ENCODE measurements at places on chromosomes 3 and 15.

DNA sequence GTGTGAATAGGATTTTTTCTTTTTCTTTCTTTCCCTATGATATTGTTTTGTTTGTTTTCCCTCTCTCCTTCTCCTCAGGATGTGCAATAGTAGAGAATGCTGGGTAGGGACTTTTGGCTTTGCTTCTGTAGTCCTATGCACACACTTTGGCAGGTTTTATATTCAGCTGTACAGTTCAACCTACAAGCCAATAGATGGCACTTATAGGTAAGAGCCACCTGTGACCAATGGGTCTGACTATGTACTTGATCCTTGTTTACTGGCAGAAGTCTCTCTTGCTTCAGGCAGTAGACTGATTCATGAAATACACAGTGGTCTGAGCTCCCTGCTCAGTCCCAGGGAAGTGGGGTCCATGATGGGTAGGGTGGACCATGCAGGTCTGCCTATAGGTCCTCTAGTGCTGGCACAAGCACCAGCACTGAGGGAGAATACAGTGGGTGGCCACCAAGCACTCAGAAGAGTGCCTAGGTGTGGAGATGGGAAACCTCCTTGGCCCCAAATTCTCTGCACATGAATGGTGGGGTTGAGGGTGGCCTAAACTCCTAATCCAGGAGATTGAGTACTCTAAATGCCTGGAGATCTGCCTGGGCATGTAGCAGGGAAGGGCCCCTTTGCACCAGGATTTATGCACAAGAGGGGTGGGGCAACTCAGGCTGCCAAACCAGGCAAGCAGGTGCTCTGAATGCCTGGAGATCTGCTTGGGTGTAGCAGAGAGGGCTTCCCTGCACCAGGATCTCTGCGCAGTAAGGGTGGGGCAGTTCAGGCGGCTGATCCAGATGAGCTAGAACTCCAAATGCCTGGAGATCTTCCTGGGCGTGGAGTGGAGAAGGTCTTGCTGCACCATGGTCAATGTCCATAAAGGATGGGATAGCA is 176.1 kb downstream of the DOCK3 start:
- no peak for DNase-seq

- no peak for DNase-seq
These were observed 18.4 kb upstream of the OPA1 start for GRCh38 chr3:193574488-193575070.

DNA sequence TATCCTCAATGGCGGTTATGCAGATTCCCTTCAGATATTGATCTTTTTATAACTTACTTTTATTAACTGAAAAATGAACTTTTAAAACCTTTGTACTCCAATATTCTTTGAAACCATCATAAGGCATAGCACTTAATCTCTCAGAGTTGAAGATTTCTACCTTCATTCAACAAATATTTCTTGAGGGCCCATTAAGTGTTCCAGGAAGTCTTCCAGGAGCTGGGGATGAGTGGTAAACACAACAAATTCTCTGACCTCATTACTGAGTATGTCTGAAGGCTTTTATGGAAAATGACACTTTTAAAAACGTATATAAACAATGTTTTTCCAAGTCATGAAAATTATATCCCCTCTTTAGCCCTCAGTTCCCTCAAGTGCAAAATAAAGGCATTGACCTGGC is 575.3 kb upstream of the IL12A start:
- DNase-seq, result no peak

DNA sequence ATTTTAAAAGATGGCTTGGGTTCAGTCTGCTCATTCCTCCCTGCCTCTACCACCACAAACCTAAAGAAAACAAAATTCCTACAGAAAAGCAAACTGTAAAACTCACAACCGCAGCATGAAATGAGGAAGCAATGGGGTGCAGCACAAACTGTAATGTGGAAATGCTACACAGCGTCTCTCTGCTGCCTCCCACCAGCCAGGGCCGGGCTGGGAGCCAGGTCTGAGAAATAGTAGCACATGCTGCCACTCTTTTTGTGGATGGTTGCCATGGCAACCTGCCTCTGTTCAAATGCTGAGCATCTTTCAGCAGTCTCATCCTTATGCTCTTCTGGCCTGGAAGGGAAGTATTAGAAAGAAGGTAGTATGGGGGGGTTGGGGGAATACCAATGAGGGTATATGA is 55.4 kb downstream of the EOMES start:
- peak; percentile 71 for DNase-seq

- no peak for DNase-seq
These were observed 44.0 kb downstream of the SYNM start for GRCh38 chr15:99148851-99149276.

DNA sequence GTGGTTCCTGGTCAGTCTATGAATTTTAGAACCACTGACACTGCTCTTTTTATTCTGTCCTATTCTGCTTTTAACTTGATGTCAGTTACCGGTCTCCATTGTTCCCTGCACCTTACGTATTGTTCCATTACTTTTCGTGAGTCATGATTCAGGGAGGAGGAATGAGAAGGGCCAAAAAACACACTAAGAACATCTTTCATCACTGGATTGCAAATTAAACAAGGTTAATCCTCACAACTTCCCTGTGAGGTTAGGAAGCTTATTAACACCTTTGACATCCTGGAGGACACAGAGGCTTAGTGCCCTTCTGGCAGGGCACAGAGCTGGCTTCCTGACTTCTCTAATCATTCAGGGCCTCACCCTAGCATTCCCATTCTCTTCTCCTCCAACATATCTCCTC is 227.6 kb upstream of the SATB1 start:
- DNase-seq, result no peak

GRCh38 chr3:183313351-183313750 is 60.3 kb downstream of the B3GNT5 start:
- no peak for DNase-seq

DNA sequence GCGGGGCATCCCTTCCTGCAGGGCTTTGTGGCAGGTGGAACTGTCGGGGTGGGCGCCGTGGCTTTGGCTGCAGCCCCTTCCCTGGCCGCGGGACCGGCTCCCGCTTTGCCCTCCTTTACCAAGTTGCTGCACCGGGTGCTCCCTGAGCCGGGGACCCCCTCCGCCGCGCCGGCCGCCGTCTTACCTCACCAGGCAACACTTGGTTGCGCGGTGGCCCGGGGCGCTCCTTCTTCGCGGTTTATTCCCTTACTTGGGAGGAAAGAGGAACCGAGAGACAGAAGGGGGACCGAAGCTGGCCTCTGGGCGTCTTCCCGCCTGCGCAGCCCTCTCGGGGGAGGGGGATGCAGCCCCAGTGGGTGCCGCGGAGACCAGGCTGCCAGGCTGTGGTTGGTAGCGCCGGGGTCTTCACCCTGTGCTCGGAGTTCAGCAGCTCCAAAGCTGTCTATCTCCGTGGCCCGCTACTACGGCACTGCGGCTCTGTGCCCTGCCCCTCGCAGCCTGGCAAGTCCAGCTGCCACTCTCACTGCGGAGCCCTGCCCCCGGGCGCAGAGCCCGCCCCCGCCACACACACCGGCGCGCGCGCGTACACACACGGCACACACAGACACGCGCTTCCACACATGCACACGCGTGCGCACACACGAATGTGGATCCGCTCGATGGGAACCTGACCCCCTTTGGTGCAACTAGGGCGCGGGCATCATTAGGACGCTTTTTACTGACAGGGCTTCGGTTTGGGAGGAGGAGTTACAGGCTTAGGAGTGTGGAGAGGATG is at the start of gene DGKG:
TSS of gene DGKG (minus strand) at position 473 of the 775 bp plus-strand sequence. CDS start 41,775 bp downstream, outside the sequence.
- peak; percentile 84 for DNase-seq

GRCh38 chr3:105674437-105675065 is 194.3 kb downstream of the CBLB start:
- DNase-seq, result no peak

- no peak for DNase-seq
These were observed 21.4 kb downstream of the CCDC191 start for GRCh38 chr3:114034787-114035545.

GRCh38 chr3:36512555-36512954 is 132.3 kb downstream of the STAC start:
- no peak for DNase-seq
